ENCODE measurements at places on chromosomes 6 and 20.

GRCh38 chr20:25082498-25082873, 545 bp upstream of the VSX1 start:
- DNase-seq, result no peak

- no peak for DNase-seq
These were observed 579.7 kb upstream of the ARID1B start for GRCh38 chr6:156197513-156197912.

- DNase-seq, result no peak
These were observed 29.2 kb downstream of the C6orf141 start for GRCh38 chr6:49579649-49580048.

DNA sequence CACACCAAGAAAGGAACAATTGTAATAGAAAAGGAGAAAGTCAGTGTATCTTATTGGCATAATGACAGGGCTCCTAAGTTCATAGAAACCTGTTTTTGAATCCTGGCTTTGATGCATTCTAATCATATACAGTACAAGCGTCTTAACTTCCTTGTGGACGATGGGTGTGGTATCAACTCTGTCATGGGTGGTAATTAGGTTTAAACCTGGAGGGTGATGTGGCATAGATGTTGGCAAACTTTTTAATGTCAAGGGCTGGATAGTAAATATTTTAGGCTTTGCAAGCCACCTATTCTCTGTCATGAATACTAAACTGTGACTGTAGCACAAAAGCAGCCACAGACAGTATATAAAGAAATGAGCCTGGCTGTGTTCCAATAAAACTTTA, 138.7 kb upstream of the EDN1 start:
- no peak for DNase-seq

DNA sequence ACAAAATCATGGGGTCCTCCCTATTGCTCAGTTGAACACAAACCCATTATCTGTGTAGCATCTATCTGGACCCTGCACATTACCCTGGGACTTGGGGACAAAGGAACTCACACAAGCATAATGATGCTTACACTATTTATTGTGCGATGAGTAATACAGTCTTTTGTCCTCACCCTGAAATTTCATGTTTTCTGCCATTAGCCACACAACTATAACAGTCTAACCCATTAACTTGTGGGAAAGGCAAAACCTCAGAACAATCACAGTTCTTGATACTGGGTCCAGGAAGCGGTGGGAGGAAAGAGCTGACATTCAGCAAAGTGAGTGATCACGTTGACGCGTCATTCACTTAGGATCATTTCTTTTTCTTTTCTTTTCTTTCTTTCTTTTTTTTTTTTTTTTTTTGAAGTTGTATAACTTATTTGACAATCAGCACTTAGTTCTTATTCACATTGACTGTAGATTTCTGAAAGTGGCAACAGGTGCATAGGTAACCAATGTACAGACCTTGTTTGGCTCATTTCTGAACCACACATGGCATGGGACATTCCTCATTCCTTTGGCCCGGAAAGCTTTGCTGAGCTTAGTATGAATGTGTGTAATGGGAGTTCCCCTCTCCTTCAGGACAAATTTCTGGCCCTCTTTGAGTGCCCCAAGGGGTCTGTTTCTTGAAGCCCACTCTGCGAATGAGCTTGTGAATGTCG, 94.8 kb upstream of the CNKSR3 start:
- DNase-seq, result no peak

GRCh38 chr6:11160199-11160598, 48.7 kb upstream of the ERVFRD-1 start:
- DNase-seq, result no peak

DNA sequence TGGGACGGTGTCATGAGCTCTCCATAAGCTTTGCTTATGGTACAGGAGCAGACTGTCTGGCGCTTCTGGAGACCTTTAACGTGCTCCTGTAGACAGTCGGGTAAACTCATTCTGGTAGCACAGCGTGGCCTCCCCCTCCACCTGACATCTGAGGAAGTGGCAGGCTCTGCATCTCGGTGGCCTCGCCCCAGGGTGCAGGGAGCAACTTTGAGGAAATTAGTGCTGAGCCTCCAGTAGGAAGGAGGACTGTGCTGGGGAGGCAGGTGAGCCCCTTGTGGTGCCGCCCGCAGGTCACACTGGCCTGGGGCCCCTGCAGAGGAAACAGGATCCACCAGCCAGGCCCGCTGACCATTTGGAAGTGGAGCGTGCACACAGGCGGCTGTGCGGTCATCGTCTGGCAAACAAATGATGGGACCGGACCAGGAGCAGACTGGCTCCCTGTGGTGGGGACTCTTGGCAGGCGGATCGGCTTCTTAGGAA, 57.9 kb downstream of the SYNJ2 start:
- no peak for DNase-seq

- DNase-seq, result no peak
These were observed 12.1 kb upstream of the EYS start for GRCh38 chr6:65719101-65719500.

DNA sequence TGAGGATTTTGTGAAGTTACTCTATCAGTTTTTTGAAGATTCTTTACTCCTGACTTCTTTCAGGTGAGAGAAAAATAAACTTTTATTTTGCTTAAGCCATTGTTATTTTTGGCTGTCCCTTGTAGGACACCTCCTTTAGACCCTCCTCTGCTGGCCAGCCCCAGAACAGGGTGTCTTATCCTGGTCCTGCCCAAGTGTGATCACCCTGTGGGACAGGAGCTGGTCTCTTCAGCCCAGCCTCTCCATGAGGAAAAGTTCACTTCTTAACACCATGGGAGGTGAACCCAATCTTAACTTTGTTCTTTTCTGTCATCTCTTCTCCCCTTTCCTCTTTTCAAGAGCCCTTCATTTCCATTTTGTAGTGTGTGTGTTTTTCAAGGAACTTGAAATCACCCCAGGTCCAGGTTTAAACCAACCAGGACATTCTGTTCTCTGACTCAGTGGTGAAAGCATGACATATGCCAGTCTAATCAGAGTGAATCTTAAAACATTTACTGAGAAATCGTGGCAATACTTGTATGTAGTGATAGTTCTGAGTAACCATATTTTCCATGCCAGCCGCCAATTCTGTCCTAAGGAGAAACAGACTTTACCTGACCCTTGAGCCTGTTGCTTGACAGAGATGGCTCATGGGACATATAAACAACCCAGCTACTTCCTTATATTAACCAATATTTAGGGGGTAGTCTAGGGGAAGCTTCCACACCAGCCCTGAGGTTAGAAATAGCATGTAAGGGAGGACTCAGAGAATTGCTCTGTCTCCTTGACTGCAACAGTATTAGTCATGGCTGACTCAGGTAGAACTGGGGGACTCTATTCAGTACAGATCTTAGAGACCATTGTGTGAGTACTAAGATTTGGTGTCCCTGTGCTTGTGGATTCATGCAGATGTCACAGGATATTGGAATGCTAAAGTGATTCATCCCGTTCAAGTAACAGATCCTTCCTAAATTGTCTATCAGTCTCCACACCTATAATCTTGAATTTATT, 48.8 kb downstream of the FLRT3 start:
- DNase-seq, result peak; percentile 5

GRCh38 chr6:1200081-1200408, 111.9 kb upstream of the FOXQ1 start:
- no peak for DNase-seq

GRCh38 chr20:62142252-62143080, 728 bp downstream of the PSMA7 start:
- DNase-seq, result no peak

DNA sequence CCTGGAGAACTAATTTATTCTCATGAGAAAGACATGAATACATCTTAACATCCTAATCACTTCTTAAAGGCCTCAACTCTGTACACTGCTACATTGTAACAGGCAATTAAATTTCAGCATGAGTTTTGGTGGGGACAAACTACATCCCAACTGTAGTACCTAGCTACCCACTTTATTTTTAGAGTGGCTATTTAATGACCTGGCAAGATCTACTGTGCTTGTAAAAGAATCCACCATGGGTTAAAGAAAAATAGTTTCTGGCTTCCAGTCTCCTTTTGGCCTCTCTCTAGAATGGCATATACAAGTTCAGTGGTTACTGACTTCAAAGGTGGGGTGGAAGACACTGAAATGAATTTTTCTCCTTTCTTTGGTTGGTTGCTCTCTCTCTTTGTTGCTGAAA, 193.9 kb downstream of the ESR1 start:
- DNase-seq, result no peak

- DNase-seq, result no peak
These were observed 199.4 kb upstream of the ZNF184 start for GRCh38 chr6:27672113-27672799.

Measured in fibroblast of skin of left quadriceps (primary cell).